ENCODE measurements at places on chromosomes 4 and X.

DNA sequence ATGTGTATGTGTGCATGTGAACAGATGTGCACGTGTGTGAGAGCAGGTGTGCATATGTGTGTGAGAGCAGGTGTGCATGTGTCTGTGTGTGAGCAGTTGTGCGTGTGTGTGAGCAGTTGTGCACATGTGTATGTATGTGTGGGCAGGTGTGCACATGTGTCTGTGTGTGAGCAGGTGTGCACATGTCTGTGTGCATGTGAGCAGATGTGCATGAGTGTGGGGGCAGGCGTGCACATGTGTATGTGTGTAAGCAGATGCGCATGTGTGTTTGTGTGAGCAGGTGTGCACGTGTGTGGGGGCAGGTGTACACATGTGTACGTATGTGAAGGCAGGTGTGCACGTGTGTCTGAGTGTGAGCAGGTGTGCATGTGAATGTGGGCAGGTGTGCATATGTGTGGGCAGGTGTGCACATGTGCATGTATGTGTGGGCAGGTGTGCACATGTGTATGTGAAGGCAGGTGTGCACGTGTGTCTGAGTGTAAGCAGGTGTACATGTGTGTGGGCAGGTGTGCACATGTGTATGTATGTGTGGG, 66.5 kb upstream of the LRPAP1 start:
- no peak for DNase-seq

GRCh38 chr4:97015301-97015700, 1128.0 kb downstream of the STPG2 start:
- no peak for DNase-seq

GRCh38 chr4:81836716-81837115, 365.0 kb upstream of the RASGEF1B start:
- DNase-seq = no peak

GRCh38 chrX:149871940-149872339, 9.0 kb upstream of the MAGEA8 start:
- DNase-seq = peak; percentile 0

DNA sequence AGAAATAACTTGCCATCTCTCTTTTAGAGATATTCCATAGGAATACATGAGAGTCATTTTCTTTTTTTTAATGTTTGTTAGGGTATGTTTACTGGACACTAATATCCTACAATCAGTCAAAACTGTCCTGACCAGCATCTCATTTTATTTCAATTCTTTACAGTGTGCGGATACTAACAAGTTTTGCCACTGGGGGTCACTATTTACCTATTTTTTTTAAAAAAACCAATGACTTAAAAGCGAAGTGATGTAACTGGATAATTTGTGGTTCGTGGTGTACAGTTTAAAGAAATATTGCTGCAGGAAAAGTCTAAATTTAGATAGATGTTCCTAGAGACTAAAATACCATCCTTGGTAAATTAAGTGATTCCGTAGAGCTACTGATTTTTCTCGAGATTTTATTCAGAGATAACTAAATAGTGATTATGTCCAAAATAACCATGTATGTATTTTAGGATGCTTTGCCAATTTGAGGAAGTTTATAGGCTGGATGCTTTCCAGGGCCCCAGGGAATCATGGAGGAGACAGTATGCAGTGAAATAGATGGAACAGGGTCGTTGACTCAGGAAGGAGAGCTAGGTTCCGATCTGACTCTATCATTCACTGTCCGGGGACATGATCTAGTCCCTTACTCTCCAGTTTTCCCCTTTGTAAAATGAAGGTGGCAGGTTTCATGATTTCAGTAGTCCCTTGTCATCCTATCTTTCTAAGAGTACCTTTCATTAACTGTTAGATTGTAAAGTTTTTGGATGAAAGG, 34.0 kb upstream of the GNPDA2 start:
- DNase-seq = peak; percentile 33

DNA sequence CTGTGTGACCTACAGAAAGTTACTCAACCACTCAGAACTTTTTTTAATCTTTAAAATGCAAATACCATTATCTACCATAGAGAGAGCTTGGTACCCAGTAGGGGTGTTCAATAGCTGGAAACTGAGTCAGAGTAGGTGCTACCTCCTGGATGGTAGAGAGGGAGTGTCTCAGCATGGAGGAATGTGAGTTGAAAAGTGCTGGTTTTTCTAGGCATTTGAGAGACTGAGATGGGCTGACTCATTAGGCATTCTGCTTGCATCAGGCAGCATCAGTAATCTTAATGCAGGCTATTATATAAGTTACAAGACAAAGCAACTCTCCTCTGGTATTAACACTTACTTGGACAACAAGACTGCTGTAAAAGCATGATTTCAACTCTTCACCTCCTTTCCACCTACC, 70.9 kb upstream of the ARHGEF9 start:
- peak; percentile 49 for DNase-seq

DNA sequence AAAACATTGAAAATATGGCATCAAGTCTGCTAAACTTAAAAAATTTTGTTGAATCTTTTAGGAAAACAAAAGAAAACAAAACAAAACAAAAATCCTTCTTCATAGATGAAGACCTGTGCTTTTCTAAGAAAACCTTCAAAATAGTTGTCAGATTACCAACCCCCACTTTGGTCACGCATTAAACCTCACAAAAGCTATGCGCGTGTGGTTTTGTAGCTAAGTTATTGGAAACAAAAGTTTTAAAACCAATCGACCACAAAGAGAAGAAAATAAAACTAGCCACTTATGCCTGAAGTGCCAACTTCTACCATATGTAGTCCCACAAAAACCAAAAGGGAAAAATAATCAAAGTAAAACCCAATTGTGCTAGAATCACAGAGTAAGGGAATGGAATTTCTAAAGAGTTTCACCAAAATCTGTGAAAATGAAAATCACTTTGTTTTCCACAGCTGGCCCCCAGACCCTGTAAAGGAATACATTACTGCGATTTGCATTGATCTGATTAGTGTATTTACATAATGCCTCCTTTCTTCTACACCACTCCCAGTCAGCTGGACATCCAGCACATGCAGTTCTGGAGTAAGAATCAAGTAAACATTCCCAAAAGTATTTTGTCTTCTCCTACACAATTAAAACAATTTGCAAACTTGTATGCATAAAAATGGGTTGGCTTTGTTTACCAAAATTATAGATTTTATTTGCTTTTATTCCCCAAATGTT, 330.1 kb upstream of the DKK2 start:
- DNase-seq = peak; percentile 16

DNA sequence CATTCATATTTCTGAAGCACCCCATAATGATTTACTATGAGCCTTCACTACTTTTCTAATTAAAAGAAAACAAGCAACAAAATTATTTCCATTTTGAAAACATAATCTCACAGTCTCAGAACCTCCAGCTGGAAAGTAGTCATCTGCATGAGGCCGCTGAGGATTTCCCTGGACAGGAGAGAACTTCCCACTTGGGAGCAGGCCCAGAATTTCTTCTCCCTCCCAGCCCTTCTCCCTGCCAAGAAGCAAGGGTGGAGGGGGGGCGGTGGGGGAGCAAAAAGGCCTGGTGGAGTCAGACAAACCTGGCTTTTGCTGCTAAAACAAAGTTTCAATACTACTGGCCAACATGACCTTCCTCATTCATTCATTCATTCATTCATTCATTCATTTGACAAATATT, 167.3 kb downstream of the PJA1 start:
- peak; percentile 77 for DNase-seq

DNA sequence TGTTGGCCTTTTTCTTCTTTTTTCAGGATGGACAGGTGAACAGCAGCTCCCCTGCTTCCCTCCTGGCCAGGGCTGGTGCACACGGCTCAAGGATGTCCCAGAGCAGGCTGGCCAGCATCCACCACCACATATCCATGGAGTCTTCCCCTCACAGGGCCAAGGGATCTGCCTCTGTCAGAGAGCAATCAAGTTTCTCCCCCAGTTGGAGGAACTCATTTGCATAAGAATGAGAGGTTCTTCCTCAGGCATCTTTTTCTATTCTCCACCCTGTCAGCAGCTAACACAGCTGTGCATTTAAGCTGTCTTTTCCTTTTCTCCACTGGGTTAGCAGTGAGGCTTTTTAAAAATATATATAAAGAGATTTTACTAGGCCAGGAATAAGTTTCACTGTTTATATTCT, 143.8 kb downstream of the ANAPC10 start:
- no peak for DNase-seq

DNA sequence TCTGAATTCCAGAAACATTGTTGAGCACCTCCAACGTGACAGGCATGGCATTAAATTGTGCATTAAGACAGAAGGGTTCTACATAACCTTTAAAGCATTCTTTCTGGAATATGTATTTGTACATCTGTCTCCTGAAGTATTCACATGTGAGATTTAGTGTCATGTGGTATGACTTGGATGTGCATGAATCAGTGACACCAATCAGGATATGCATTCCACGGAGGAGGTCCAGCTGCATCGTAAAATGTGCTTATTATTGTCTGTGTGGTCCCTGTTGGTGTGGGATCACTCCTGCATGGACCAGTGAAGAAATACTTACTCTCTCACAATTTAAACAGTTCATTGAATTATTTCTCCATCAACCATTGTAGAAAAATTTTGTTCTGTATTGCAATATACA, 149.0 kb downstream of the MID1 start:
- peak; percentile 64 for DNase-seq

GRCh38 chr4:187332141-187332540, 608.5 kb upstream of the FAT1 start:
- no peak for DNase-seq

DNA sequence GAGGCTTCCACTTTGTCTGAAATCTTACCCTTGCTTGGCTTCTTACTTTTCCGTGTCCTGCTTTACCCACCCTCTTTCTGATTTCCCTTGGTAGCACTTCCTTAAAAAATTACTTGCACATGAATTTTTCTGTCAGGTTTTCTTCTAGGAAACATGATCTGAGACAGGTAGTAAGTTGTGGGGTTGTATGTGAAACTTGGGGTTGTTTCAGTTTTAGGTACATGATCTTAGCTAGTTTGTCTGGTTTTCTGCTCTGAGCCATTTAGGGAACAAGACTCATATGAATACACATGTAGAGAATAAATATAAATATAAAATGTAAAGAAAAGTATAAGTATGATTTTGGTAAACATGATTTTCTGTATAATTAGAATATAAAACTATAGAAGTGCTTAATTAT, 17.4 kb upstream of the ARMCX2 start:
- no peak for DNase-seq

- no peak for DNase-seq
These were observed 448.9 kb upstream of the AMOT start for GRCh38 chrX:113289503-113289902.

DNA sequence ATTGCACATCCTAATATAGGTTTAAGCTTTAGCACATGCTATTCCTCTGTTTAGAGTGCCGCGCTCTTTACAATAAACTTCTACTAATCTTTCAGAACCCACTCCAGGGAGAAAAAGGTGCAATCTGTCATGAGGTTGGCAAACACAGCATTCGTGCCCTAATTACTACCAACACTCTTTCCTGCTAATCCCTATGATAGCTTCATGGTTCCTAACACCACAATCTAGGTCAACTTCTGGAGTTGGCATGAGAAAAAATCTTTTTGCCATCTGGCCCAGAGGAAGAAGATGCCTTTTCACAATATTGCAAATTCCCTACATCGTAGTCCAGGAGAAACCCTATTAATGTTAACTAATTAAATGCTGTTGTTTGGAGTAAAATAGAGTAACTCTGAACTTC, 39.6 kb downstream of the TMA16 start:
- no peak for DNase-seq

GRCh38 chr4:37978248-37978924, 18.2 kb downstream of the PTTG2 start:
- no peak for DNase-seq

- DNase-seq = no peak
These were observed 26.2 kb downstream of the SYAP1 start for GRCh38 chrX:16745659-16746058.

- no peak for DNase-seq
These were observed 45.8 kb downstream of the TACR3 start for GRCh38 chr4:103673983-103674382.

- no peak for DNase-seq
These were observed 415 bp downstream of the SHISA3 start for GRCh38 chr4:42397635-42398170.

- DNase-seq = no peak
These were observed 133.0 kb upstream of the LEF1 start for GRCh38 chr4:108301545-108302251.

- no peak for DNase-seq
These were observed 139.5 kb downstream of the SH3KBP1 start for GRCh38 chrX:19747652-19748610.

DNA sequence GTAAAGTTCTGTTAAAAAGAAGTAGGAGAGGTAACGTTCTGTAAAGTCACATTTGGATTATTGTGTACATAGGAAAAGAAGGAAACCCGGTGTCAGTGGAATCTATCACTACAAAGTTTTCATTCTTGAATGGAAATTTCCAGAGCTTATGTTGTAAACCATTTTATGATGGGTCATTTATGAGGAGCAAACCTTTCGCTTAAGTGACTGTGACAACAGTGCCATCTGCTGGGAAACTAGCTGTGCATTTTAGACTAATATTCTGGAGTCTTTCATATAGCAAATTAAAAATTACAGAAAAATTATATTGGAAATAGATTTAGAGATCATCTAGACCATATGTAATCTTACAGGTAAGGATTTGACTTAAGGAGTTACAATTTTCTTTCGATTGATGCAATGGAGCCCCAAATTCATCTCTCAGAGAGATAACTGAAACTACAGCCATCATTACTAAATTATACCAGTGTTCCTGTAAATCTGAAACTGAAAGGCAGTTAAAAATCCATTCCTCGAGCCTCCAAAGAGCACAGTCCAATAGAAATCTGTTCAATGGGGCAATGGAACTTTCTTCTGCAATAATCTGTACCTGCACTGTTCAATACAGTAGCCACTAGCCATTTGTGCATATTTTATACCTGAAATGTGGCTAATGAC, 26.9 kb downstream of the ASB9 start:
- DNase-seq = peak; percentile 48

DNA sequence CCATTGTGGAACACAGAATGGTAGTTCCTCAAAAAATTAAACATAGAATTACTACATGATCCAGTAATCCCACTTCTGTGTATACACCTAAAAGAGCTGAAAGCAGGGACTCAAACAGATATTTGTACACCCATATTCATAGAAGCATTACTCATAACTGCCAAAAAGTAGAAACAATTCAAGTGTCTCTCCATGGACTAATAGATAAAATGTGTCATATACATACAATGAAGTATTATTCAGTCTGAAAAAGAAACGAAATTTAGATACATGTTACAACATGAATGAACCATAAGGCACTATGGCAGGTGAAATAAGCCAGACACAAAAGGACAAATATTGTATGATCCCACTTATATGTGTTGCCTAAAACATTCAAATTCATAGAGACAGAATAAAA, 145.1 kb downstream of the ANTXR2 start:
- DNase-seq = no peak

DNA sequence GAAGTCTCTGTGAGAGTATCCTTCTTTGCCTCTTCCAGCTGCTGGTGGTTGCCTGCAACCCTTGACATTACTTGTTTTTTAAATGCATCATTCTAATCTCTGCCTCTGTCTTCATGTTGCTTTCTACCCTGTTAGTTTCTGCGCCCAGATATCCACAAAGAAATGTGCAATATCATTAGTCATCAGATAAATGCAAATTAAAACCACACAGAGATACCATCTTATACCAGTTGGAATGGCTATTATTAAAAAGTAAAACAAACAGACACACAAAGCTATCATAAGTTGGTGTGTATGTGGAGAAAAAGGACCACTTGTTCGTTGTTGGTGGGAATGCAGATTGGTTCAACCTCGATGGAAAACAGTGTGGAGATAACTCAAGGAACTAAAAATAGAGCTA, 517.4 kb downstream of the FAT4 start:
- DNase-seq = peak; percentile 7
